ENCODE measurements at places on chromosomes 1 and 21. TPM values are rescaled to one million over a fixed set of nuclear protein-coding genes. Genes with fewer than 3 reads are reported as not detected.

DNA sequence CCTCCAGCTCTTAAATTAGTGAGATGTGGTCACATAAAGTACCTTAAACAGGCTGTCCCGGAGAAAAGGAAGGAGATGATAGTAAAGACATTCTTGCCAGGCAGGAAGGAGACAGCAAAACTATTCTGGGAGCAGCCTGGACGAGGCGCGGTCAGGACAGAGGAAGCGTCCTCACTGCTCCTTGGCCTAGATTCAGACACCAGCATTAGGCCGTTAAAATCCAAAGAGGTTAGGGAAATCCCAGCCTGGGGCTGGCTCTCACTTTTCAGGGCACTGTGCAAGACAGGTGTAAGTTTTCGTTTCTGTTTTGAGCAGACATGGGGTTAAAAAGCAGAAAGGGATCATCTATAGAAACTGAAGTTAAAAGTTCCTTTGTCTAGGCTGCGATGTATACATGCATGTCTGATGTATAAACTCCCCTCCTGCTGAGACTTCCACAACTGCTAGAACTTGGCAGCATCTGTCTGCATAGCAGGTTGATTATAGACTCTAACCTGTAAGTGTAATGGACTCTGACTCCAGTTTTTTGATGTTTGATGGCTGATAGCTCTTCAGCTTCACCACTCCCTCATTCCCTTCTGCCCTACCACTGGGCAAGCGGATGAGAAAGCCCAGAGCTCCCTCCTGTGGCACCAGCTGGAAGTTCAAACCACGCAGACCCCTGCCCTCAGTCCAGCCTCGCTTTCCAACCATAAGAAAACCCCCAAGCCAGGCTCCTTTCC, 21.5 kb downstream of the STPG1 start:
- DNase-seq = peak; percentile 53

GRCh38 chr1:111615870-111616715, 3.5 kb upstream of the RAP1A start:
- no peak for DNase-seq

- DNase-seq = peak; percentile 63
Observed at GRCh38 chr1:51331206-51332100, 1.1 kb upstream of the TTC39A start.

DNA sequence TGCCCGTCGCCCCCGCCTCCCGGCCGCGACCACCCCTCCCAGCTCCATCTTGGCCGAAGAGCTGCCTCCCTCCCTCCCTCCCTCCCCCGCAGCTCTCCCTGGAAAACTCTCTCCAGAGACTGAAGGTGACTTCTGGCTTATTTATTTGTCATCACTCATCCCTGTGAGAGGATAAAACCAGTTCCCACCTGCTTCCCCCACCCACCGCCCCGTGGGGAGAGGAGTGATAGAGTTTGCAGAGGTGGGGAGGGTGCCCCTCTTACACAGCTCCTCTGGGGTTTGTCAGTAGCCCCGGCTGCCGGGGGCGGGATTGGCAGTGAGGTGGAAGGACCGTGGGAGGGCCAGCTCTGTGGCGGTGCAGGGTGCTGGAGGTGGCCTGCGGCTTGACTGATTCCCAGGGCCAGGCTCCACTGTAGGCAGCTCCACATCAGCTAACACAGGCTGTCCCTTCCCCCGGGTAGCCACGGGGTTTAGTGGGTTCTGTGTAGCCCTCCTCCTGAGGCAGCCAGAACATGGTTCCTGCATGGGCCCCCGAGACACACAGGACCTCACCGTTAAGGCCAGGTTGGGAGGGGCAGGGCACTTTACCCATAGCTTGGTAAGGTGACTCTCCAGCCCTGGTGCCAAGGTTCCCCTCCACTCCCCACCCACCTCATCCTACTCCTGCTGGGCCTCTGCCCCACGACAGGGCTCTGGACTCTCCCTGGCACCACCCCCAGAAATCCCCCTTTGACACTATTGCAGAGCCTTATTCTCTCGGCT, 62.2 kb downstream of the ELK4 start:
- no peak for DNase-seq

DNA sequence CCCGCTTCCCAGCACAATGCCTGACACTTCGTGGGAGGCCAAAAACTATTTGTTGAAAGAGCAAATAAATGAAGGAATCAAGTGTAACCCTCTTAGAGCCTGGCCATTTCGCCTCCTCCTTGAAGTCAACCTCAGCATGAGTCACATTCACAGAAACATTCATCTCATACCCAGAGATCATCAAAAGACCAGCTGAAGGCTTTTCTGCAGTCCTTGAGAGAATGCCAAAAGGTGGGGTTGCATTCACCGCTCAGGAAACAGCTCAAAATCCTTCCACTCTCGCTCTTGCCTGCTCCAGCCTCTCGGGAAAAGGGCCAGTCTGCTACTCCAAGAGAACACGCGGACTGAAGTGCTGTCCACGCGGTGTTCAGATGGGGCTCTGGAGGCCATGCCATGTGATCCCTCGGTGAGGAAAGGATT, 90.0 kb downstream of the VWA5B1 start:
- peak; percentile 23 for DNase-seq

TGFB2 gene
- total RNA-seq = 28.0 TPM

TLCD4 gene
- total RNA-seq = 0.86 TPM

- DNase-seq = no peak
Observed at GRCh38 chr1:226888816-226889215, 18.4 kb downstream of the PSEN2 start.

POGK gene
- 36.7 TPM for total RNA-seq

GRCh38 chr1:58395355-58395754, 151.2 kb downstream of the OMA1 start:
- DNase-seq = peak; percentile 82

GRCh38 chr1:12851779-12852178, 3.3 kb upstream of the HNRNPCL1 start:
- DNase-seq = no peak

PGM1 gene
- total RNA-seq = 48.6 TPM

DNA sequence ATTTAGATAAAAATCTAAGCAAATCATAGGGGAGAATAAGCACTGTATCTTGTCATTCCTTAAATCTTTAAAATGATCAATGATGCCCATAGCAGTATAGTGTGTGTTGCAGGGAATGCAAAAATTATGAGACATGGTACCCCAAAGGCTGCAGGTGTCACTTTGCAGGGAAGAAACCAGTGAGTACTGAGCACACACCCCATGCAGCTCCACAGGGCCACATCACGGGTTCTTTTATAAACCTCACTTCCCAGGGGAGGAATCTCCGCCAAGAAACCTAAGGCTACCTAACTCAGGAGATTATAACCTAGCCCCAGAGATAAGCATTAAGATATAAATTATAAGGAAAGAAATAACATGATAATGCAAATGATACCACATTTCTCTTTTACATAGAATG, 115.6 kb downstream of the APP start:
- DNase-seq = no peak

TRABD2B gene
- total RNA-seq = not detected

C8A gene
- total RNA-seq = not detected

DNA sequence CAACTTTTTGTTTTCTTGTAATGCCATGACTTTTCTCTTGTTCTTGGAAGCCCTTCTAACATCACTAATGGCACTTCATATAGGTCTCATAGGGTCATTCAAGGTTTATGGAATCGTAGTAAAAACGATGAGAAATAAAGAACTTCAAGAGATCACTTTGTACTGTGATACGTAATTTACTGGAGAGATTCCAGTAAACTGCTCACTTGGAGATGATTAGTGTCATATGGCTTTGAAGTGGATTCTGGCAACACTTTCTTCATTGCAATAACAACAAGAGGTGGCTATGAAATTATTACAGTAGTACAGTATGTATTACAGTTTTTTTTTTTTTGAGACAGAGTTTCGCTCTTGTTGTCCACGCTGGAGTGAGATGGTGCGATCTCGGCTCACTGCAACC, 103.4 kb downstream of the RUSC1 start:
- DNase-seq = no peak

DNA sequence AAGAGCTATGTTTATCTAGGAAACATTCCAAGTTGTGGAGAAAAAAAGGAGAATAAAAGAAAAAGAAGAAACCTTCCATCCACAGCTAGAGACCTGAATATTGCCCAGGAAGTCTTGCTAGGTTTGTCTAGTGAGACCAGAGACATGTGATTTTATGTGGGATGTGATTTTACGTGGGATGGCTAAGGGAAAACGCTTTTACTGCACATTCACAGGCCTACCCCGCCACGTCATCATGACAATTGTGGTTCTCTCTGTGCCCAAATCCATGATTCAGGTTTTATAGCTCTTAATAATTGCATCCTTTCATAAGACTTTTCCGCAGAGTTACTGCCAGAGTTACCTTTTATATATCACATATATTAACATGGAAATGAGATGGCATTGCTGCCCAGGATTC, 86.4 kb upstream of the SSX2IP start:
- DNase-seq = no peak

GRCh38 chr1:206882555-206882954, 14.7 kb upstream of the IL24 start:
- DNase-seq = no peak

UTS2 gene
- not detected for total RNA-seq

- DNase-seq = no peak
Observed at GRCh38 chr1:224189561-224189960, 6.5 kb downstream of the DEGS1 start.

GNAT2 gene
- total RNA-seq = 0.43 TPM

GRCh38 chr1:232307296-232308017, 322.5 kb downstream of the SIPA1L2 start:
- DNase-seq = no peak

GRCh38 chr1:67646145-67647035, 38.6 kb upstream of the GADD45A start:
- DNase-seq = peak; percentile 88

COA7 gene
- total RNA-seq = 11.3 TPM

DNA sequence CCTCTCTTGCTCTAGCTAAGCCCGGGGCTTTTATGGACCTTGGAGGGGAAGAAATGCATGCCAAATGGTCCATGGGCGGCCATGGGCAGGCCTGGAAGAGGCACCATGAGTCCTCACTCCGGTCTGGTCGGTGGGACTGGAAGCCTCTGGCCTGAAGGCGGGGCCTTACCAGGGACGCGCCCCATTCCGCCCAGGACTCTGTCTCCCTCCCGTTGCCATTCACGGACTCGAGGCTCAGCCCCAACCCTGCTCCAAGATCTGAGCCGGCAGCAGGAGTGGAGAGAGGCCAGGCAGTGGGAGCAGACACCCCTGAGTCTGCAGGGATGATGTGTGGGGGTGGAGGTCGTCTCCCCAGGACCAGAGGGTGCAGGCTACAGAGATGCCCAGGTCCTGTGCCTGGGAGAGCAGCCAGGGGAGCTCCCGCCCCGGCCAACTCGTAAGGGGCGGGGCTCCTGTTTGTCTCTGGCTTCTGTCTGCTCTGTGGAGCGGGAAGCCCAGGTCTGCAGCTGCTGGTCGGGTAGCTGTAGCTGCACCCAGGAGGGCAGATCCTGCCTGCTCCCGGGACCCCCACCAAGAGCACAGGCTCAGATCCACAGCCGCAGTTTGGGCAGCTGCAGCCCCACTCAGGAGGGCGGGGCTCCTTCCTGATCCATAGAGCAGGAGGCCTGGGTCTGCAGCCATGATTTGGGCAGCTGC, 8.3 kb upstream of the KANK4 start:
- no peak for DNase-seq

FNDC5 gene
- 0.43 TPM for total RNA-seq

DNA sequence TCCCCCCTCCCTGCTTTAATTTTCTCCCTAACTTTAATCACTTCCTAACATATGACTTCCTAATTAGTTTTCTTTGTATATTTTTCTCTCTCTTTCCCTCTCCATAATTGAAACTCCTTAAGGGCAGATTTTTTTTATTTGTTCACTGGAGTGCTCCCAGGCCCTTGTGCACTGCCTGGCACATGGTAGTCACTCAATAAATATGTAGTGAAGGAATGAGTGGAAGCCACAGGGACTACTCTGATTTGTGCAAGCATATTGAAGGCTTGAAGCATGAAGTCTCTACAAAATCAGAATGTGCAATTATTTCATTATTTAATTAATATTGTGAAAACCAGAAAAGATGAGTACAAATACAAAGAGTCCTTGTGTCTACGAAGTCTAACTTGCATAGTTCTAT, 41.5 kb downstream of the SNX7 start:
- peak; percentile 16 for DNase-seq

ICOSLG gene
- 0.64 TPM for total RNA-seq

Measured in fibroblast of villous mesenchyme (primary cell).